ENCODE measurements at places on chromosomes 2 and 18. TPM values are rescaled to one million over a fixed set of nuclear protein-coding genes. Genes with fewer than 3 reads are reported as not detected.

DNA sequence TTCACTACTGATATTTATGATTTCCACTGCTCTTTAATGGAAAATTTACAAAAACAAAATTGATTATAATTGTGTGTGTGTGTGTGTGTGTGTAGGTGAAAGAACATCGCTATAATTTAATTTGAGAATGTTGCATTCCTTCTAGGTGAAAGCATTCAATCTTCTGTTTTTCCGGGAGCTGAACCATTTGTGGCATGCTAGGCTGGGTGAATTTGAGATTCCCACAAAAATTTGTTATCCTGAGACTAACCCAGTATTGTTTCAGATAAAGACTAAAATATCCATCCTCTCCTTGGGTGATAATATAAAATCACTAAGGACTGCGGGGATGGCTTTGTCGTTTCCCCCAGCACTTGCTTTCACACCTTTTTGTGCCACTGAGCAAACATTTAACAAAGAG lies 911.2 kb upstream of the PIK3C3 start:
- DNase-seq, result no peak
- H3K4me3 ChIP-seq, result no peak overlapping the region
- no peaks in the 10 kb centered on the region for H3K4me1 ChIP-seq
- no peaks in the 10 kb centered on the region for H3K36me3 ChIP-seq
- H3K27ac ChIP-seq, result no peak overlapping the region

The KIAA2012 gene
- 0.37 TPM for total RNA-seq

The PKP4 gene
- 27.2 TPM for total RNA-seq

The REG1B gene
- total RNA-seq, result not detected

GRCh38 chr2:191321861-191322662 lies 76.9 kb downstream of the MYO1B start:
- H3K27ac ChIP-seq, result no peak overlapping the region
- peaks cover 12% of the 10 kb centered on the region for H3K4me1 ChIP-seq

The TBR1 gene
- not detected for total RNA-seq

The KLF11 gene
- total RNA-seq, result 33.9 TPM

The NEU2 gene
- total RNA-seq, result not detected

The IL37 gene
- total RNA-seq, result not detected

GRCh38 chr2:127086990-127087790 lies 19.8 kb downstream of the BIN1 start:
- H3K4me1 ChIP-seq, result peaks cover 25% of the 10 kb centered on the region
- peak overlapping the region; percentile 63 for H3K27ac ChIP-seq
- H3K4me3 ChIP-seq, result no peak overlapping the region
- DNase-seq, result no peak
- H3K36me3 ChIP-seq, result no peaks in the 10 kb centered on the region
- H3K27me3 ChIP-seq, result no peaks in the 10 kb centered on the region

The SOX11 gene
- not detected for total RNA-seq

The GPR75 gene
- 1.2 TPM for total RNA-seq

- no peak overlapping the region for H3K4me3 ChIP-seq
- H3K27me3 ChIP-seq, result no peaks in the 10 kb centered on the region
- no peaks in the 10 kb centered on the region for H3K36me3 ChIP-seq
- no peak overlapping the region for H3K27ac ChIP-seq
- H3K4me1 ChIP-seq, result no peaks in the 10 kb centered on the region
Measured at GRCh38 chr2:44051593-44052347, 56.0 kb upstream of the LRPPRC start.

- no peaks in the 10 kb centered on the region for H3K27me3 ChIP-seq
- H3K36me3 ChIP-seq, result no peaks in the 10 kb centered on the region
- H3K27ac ChIP-seq, result no peak overlapping the region
- DNase-seq, result no peak
Measured at GRCh38 chr2:74037379-74037860, 52.7 kb downstream of the TET3 start.

- H3K36me3 ChIP-seq, result no peaks in the 10 kb centered on the region
- no peaks in the 10 kb centered on the region for H3K4me1 ChIP-seq
- no peak overlapping the region for H3K4me3 ChIP-seq
- no peak for DNase-seq
- H3K27me3 ChIP-seq, result no peaks in the 10 kb centered on the region
Measured at GRCh38 chr2:217247476-217247875, 387.6 kb upstream of the TNP1 start.

The PLA2R1 gene
- total RNA-seq, result 0.70 TPM

Measured in right lobe of liver (tissue), 6 donors.